Activated T-helper 17 cell treated with anti-CD3 and anti-CD28 coated beads, Interleukin-2, amount 50 U/mL, for 72 hours (primary cell): ENCODE measurements at places on chromosomes 1 and 21. TPM values are rescaled to one million over a fixed set of nuclear protein-coding genes. Genes with fewer than 3 reads are reported as not detected.
A peak's percentile ranks its signal among the peaks of the same experiment; 100 is the strongest.

DNA sequence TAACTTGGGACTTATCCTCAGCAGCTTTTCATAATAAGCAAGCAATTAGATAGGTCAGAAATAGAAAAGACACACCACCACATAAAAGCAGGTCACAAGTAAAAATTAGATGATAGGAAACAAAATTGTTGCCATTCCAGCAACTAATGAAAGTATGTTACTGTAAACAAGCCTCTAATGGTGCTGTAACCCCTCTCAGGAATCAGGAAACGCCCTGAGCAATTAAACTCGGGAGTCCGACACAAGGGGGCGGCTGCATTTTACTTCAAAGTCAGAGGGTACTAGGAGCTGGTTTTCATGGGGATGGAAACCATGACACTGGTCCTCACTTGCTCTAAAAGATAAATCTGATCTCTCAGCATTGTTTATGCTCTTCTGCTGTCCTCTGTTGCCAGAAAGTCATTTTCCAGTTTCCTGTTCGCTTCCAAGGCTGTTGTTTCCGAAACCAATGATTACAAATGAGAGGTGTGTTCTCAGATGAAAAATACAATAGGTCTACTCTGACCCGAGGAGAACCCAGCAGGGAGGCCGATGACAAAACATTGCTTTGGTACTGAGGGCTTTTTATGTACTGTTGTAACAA lies 93.4 kb downstream of the TGFBR3 start:
- no peak for ATAC-seq

SPRR2G gene
- total RNA-seq: not detected

- ATAC-seq: peak; percentile 76
Observed at GRCh38 chr1:65011983-65012382, 45.6 kb upstream of the JAK1 start.

MROH9 gene
- total RNA-seq: not detected

DNA sequence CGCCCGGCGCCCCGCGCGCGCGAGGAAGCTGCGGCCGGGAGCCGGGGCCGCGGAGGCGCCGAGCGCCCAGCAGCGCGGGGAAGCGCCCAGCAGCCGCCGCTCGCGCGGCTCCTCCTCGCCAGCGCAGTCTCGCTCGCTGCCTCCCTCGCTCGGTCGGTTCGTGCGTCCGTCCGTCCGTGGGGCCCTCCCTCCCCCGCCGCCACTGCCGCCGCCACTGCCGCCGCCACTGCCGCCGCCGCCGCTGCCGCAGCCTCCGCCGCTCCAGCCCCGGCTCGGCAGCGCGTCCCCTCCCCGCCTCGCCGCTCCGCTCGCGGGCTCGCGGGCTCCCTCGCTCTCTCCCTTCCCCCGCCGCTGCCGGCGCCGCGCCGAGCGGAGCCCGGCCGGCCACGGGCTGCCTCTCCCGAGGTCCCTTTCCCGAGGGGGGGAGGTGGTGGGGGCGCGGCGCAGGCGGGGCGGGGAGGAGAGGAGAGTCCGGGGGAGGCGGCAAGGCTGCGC lies at the start of gene KCND3:
Gene KCND3, minus strand, starts transcription at position 138 of the 495 bp plus-strand sequence.
- peak; percentile 28 for ATAC-seq

DNA sequence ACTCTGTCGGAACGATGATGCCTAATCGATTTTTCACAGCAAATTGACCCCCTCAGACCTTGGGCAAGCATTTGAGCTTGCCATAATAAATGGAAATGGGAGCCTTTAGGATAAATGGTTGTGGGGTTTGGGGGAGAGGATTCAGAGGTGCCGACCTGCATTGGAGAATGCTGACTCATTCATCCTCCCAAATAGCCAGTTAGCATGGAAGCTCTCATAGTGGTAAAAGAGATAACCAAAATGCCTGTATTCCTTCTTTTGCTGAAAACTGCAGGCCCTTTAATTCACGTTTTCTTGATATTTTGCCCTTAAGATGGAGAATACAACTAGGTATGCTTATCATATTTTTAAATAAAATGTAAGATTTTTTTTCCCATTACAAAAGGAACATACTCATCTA lies 392.6 kb upstream of the DEPDC1 start:
- no peak for ATAC-seq

- no peak for ATAC-seq
Observed at GRCh38 chr1:58971629-58972140, 187.8 kb upstream of the JUN start.

TTC34 gene
- total RNA-seq: 2.5 TPM

C1QC gene
- total RNA-seq: not detected

NES gene
- 0.05 TPM for total RNA-seq

DNA sequence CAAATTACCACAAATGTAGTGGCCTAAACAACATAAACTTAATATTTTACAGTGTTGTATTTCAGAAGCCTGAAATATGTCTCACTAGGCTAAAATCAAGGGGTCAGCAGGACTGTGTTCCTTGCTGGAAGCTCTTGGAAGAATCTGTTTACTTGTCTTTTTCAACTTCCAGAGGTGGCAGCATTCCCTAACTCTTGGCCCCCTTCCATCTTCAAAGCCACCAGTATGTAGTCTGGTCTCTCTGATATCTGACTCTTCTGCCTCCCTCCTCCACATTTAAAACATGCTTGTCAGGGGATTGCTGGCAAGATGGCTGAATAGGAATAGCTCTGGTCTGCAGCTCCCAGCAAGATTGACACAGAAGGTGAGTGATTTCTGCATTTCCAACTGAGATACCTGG lies 567.5 kb downstream of the PLA2G4A start:
- no peak for ATAC-seq

DNA sequence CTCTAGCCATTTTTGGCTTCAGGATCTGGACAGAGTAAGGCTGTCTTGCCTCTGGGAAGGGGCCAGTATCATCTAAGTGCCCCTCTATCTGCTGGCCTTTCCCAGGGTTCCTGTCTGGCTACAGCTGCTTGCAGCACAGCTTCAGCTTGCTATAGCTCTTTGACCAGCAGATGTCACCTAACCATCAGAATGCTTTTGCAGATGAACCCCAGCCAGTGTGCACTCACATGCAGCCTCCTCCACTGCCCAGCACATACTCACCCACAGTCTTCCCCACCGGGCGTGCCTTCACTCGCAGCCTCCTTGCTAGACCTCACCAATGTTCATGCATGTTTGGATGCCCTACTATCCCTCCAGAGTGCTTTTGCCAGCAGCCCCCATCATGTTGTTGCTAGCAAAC lies 769.0 kb downstream of the BRINP3 start:
- no peak for ATAC-seq

LHX8 gene
- not detected for total RNA-seq

- no peak for ATAC-seq
Observed at GRCh38 chr1:228986093-228986904, 251.0 kb downstream of the RHOU start.

LAMC2 gene
- total RNA-seq: 0.05 TPM

DNA sequence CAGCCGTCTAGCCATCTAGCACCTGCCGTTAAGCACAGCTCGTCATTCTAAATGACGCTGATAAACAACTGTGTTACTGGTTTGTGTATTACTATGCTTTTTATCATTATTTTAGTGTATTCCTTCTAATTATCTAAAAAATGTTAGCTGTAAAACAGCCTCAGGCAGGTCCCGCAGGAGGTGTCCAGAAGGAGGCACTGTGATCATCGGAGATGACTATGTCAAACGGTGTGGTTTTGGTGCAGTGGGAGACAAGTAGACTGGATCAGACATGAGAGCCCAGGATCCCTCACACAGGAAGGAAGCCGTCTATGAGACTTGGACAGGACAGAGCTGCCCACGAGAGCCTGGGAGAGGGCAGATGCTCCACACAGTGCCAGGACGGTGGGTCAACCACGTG lies 55.3 kb upstream of the COL6A1 start:
- ATAC-seq: no peak

DCDC2B gene
- total RNA-seq: 0.37 TPM

COL6A2 gene
- total RNA-seq: 3.3 TPM

GBP3 gene
- total RNA-seq: 5.7 TPM
